Stimulated activated CD4-positive, alpha-beta T cell treated with anti-CD3 and anti-CD28 coated beads, TNF-alpha, amount 100 ng/mL, for 4 hours (primary cell): ENCODE measurements at places on chromosomes 3 and 15.

GRCh38 chr3:194277104-194277785, 73.9 kb downstream of the CPN2 start:
- DNase-seq: no peak

GRCh38 chr3:31439890-31440750, 92.6 kb upstream of the STT3B start:
- no peak for DNase-seq

GRCh38 chr3:108180194-108180593, 42.0 kb downstream of the IFT57 start:
- DNase-seq: no peak

DNA sequence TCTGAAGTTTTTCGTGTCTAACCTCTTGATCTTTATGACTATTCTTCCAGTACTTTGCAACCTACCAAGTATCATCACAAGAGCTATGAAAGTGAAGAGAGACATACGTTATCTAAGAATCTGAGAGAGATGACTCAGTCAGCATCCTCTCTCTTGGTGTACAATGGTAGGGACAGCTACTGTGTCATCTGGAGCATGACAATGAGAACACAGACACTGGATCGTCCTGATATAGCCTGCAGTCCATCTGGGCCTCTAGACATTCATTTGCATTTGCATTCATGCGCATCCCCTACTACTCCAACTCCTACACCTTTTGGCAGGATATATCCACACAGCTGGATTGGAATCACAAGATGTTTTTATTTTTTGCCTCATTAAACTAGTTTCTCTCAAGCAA, 115.2 kb downstream of the PEX5L start:
- no peak for DNase-seq

DNA sequence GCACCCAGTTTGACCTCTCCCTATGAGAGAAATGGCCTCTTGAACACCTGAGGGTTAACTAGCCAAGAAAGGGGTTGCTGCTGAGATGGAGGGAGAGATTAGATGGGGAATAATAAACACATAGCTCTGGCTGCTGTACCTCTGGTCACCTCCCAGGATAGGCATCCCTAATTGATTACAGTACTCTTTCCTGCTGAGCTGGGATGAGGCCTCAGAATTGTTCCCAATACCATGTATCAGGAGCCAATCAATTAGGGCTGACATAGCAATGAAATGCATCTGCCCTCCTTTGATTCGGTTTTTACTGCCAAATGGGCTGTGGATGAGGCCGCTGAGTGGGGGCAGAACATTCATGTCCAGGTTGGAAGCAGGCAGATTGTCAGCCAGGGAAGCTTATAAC, 339.4 kb upstream of the SLCO3A1 start:
- DNase-seq: no peak

GRCh38 chr15:70576696-70577095, 186.7 kb downstream of the UACA start:
- DNase-seq: no peak

DNA sequence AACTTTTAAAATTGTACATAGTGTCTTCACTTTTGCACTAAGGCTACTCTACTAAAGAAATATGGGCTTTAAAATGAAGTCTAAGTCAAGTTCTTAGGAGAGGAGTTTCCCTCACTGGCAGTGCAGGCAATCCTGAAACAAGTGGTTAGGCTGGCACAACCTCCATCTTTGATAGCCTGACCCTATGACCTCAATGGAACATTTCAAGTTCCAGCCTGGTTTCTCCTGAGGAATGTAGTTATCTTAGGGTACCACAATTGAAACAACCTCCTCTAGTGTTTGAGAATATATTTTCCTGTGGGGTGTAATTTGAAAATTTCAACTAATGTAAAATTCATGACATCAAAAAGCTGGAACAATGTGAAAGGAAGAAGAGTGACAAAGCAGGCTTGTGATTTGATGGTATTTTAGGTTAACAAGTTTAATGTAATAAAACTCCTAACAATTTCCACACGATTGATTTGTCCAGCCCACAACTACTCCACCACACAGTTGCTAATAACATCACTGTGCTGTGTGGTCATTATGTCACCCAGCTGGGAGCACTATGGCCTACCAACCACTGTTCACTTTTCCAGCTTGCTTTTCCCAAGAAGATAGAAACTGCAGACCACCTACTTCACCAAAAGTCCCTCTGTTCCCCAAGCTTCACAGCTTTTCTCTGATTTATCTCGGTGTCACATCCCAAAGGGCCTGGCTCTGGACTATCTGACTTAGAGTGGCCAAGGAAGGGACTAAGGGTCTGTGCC, 1.8 kb downstream of the WWTR1 start:
- DNase-seq: no peak

DNA sequence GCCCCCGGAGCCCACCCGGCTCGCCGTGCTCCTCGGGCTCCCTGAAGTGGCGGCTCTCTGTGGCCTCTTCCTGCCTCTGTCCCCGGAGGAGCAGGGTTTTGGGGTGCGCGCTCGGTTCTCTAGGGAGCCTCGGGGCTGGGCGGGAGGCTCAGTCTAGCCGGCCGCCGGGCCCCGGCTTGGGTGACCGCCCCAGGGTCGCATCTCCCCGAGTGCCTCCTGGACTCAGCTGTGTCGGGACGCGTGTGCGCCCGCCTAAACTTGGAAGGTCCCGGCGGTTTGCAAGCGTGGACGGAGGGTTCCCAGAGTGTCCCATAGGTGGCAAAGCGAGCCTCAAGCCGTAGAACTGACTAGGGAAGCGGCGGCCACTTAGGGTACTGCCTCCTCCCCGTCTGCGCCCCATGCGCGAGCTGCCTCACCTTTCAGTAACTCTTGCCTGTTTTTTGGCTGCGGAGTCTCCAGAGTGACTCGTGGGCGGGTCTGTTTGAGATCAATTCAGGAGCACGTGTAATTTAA, 601 bp downstream of the ACTL6A start:
- peak; percentile 40 for DNase-seq

GRCh38 chr15:52642386-52643361, 36.5 kb downstream of the ATOSA start:
- no peak for DNase-seq

DNA sequence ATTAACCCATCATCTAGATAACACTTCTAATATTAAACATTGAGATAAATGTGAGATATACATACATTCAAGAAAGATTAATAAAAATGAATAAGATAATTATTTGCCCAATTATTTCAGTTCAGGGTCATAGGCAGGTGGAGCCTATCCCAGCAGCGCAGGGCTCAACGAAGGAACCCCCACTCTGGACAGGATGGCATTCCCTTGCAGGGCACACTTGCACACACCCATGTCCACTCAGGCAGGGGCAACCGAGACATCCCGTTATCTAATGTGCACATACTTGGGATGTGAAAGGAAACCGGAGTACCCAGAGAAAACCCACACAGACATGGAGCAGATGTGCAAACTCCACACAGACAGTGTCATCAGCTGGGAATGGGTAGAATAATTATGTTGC, 175.4 kb upstream of the CMC1 start:
- no peak for DNase-seq

- no peak for DNase-seq
Observed at GRCh38 chr15:63791228-63791627, 42.5 kb downstream of the HERC1 start.

GRCh38 chr15:64137226-64137833, 14.2 kb upstream of the SNX22 start:
- DNase-seq: no peak

GRCh38 chr3:147713234-147714133, 304.3 kb downstream of the ZIC1 start:
- no peak for DNase-seq
